ENCODE measurements at places on chromosomes 7 and 10.

- no peak for DNase-seq
These were observed 3.0 kb downstream of the KMT2E start for GRCh38 chr7:105016709-105017656.

DNA sequence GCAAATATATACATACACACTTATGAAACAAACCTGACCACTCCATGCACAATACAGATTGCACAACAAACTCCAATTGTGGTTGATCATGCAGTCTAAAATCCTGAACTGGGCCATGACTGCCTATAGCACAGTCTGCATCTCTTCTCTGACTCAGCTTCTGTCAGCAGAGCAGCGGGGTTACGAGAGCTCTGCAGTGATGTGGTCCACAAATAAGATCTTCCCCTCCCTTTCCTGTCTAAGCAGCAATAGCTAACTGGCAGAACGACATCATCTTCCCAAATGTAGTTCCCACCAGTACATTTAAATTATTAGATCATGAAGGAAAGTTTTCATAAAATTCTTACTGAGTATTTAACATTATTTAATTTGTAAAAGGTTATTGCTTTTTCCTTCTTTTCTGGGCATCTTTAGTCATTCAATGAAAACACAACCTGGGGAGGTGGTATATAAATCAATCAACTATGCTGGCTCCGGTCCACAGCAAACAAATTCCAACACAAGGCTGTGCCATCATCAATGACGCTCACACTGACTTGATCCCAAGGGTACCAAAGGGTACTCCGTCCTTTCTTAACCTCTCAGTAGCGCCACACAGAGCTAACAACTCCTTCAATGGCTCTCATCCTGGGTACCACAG is 17.1 kb downstream of the ARHGAP21 start:
- DNase-seq: peak; percentile 64

GRCh38 chr10:78357141-78358063 is 323.7 kb downstream of the RPS24 start:
- no peak for DNase-seq

- no peak for DNase-seq
These were observed 199.2 kb upstream of the KMT2E start for GRCh38 chr7:104814671-104815400.

DNA sequence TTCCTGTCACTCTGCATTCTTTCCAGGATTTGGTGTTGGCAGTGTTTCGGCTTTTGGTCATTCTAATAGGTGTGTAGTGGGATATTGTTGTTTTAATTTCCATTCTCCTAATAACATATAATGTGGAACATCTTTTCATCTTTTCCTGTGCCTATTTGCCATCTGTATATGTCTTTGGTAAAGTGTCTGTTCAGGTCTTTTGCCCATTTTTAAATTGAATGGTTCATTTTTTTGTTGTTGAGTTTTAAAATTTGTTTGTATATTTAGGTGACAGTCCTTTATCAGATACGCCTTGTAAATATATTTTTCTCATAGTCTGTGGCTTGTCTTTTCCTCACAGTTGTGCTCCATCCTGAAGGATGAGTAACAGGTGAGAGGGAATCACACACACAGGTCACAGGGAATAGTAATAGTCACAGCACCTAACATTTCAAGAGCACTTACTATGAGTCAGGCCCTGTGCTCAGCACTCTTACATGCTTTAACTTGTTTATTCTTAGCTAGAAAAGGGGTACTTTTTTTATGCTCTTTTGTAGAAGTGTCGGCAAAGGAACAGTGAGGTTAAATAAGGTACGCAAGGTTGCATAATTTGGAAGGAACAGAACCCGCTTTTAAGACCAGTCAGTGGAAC is 117.1 kb upstream of the GATA3 start:
- no peak for DNase-seq

DNA sequence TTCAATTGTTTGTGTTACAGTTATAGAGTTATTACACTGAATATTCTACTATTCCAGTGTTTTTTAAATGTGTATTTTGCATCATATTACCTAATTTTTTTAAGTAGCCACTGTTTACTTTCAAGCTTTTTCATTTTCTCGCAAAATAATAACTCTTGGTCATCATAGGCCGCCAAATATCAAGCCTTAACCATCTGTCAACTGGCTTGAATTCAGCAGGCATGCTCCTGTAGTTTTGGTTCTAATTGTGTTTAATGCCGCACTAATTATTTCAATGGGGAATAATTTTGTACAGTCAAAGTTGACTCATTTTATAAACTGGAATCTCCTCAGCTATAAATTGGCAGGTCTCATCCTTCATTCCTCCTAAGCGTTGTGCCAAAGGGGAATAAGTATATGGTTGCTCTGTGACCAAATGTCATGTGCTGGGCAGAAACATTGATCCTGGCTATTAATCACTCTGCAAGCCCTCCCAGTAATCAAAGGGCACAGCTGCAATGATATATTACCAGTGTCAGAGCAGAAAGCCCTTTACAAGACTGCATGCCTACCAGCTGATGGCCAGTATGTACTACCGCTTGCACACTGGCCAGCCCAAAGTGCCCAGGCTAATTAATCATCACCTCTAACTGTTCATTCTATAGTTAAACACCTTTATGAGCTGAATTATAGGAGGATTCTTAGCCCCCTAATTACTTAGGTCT is 74.8 kb downstream of the SKAP2 start:
- DNase-seq: no peak

- no peak for DNase-seq
These were observed 50.6 kb downstream of the ARHGAP22 start for GRCh38 chr10:48554246-48554645.

DNA sequence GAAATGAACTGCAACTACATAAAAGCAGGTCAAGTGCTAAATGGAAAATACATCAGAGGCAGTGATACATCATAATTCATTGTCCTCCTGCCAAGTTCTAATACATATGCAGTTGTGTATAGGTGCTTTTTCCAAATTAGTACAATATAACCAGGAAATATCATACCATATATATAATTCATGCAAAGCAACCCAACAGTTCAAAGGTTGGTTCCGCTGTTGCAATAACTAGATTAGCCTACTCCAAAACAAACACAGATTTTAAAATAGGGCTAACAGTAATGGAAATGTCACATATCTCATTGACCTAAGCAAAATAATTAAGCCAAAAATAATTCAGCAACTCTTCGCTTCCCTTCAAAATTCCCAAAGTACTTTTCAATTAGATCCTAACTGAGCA is 88.9 kb upstream of the NEBL start:
- no peak for DNase-seq

GRCh38 chr10:79381804-79382221 is 34.5 kb downstream of the PPIF start:
- peak; percentile 50 for DNase-seq

DNA sequence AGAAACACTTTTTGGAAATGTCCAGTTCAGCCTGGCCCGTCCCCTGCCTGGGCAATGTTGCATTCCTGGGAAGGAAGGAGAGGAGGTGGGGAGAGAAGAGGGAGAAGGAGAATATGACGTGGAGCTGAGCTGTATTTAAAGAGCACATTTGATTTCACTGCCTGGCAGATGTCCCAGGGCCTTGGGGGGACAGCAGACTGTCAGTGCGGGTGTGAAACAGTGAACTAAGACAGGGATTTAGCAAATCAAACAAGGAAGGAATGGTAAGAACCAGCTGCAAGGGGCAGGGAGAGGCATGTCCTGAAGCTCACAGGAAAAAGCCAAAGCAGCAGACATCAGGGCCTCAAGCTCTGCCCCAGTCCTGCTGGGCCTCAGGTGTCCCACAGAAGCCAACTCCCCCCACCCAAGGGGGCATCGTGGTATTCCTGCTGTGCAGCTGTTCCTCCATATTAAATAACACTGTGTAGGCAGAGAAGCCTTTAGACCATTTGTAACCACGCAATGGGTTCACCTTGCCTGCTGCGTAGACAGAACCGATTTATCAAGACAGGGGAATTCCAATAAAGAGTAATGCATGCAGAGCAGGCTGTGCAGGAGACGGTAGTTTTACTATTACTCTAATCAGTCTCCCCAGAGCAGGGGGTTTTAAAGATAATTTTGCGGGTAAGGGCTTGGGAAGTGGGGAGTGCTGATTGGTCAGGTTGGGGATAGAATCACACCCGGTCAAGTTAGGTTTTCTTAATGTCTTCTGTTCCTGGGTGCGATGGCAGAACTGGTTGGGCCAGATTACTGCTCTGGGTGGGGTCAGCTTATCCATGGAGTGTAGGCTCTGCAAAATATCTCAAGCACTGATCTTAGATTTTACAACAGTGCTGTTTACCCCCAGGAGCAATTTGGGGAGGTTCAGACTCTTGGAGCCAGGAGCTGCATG is 18.3 kb downstream of the LEP start:
- peak; percentile 7 for DNase-seq

DNA sequence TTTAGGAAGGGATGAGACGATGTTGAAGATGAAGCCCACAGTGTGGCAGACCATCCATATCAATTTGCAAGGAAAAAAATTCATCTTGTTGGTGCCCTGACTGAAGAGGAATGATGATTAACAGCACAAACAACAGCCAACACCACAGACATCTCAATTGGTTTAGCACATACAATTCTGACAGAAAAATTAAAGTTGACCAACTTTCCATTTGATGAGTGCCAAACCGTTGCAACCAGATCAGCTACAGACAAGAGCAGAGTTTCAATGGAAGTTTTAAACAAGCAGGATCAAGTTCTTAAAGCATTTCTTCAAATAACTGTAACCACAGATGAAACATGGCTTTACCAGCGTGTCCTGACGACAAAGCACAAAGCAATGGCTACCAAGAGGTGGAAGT is 132.4 kb upstream of the DNAJB12 start:
- DNase-seq: no peak

- DNase-seq: no peak
These were observed 325.6 kb downstream of the ZWINT start for GRCh38 chr10:56035489-56035888.

- DNase-seq: peak; percentile 54
These were observed 63.7 kb upstream of the LRRC17 start for GRCh38 chr7:102849079-102849478.

- DNase-seq: peak; percentile 95
These were observed 84.3 kb downstream of the CD36 start for GRCh38 chr7:80722616-80723195.

GRCh38 chr10:101839416-101840063 is 4.1 kb downstream of the KCNIP2 start:
- no peak for DNase-seq

DNA sequence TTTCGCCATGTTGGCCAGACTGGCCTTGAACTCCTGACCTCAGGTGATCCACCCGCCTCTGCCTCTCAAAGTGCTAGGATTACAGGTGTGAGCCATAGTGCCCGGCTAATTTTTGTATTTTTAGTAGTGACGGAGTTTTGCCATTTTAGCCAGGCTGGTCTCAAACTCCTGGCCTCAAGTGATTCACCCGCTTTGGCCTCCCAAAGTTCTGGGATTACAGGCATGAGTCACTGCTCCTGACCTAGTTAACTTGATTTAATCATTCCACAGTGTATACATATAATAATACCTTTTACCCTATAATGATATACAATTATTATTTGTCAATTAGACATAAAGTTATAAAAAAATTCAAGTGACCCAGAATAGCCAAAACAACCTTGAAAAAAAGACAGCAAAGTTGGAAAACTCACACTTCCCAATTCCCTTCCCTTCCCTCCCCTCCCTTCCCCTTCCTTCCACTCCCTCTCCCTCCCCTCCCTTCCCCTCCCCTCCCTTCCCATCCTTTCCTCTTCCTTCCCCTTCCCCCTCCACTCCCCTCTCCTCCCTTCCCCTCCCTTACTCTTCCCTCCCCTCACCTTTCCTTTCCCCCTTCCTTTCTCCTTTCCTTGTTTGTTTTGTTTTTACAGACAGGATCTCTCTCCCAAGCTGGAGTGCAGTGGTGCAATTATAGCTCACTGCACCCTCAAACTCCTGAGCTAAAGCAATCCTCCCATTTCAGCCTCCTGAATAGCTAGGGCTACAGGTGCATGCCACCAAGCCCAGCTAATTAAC is 14.8 kb upstream of the ZMIZ2 start:
- no peak for DNase-seq

Measured in BJ (cell line).